Neural progenitor cell (in vitro differentiated cells): ENCODE measurements at places on chromosomes 5 and 9. TPM values are rescaled to one million over a fixed set of nuclear protein-coding genes. Genes with fewer than 3 reads are reported as not detected.

GRCh38 chr9:136726631-136727191 is 14.3 kb downstream of the DIPK1B start:
- DNase-seq = peak; percentile 69
- H3K4me3 ChIP-seq = peak overlapping the region; percentile 89
- H3K27ac ChIP-seq = no peak overlapping the region
- peaks cover 17% of the 10 kb centered on the region for H3K27me3 ChIP-seq
- no peaks in the 10 kb centered on the region for H3K36me3 ChIP-seq
- H3K4me1 ChIP-seq = peaks cover 9% of the 10 kb centered on the region

- H3K36me3 ChIP-seq = no peaks in the 10 kb centered on the region
- no peak overlapping the region for H3K27ac ChIP-seq
- H3K4me1 ChIP-seq = peaks cover 12% of the 10 kb centered on the region
- no peaks in the 10 kb centered on the region for H3K27me3 ChIP-seq
Measured at GRCh38 chr9:76454311-76454710, 4.7 kb upstream of the GCNT1 start.

- no peaks in the 10 kb centered on the region for H3K27me3 ChIP-seq
- H3K4me1 ChIP-seq = no peaks in the 10 kb centered on the region
- H3K4me3 ChIP-seq = no peak overlapping the region
- DNase-seq = no peak
- H3K27ac ChIP-seq = no peak overlapping the region
Measured at GRCh38 chr5:18881615-18882014, 1106.4 kb downstream of the CDH18 start.

SLC12A7 gene
- 7.5 and 27.3 TPM in 2 replicates for total RNA-seq

NDUFB6 gene
- total RNA-seq = 50.8 and 64.9 TPM in 2 replicates

GHR gene
- total RNA-seq = 0.07 and 0.28 TPM in 2 replicates

TPPP gene
- total RNA-seq = 0.87 TPM in 1 of 2 replicates, not detected in the other

- H3K4me1 ChIP-seq = no peaks in the 10 kb centered on the region
- H3K27ac ChIP-seq = no peak overlapping the region
- no peaks in the 10 kb centered on the region for H3K36me3 ChIP-seq
Measured at GRCh38 chr5:171369056-171369455, 18.6 kb upstream of the NPM1 start.

FBXW2 gene
- 31.0 and 32.7 TPM in 2 replicates for total RNA-seq

- H3K27me3 ChIP-seq = no peaks in the 10 kb centered on the region
- H3K36me3 ChIP-seq = no peaks in the 10 kb centered on the region
- no peak overlapping the region for H3K27ac ChIP-seq
- no peak for DNase-seq
Measured at GRCh38 chr9:88373045-88373444, 15.2 kb upstream of the SPIN1 start.

GRCh38 chr9:85640425-85640824 is 101.3 kb downstream of the AGTPBP1 start:
- no peak overlapping the region for H3K4me3 ChIP-seq
- H3K36me3 ChIP-seq = peaks cover 19% of the 10 kb centered on the region
- no peak overlapping the region for H3K27ac ChIP-seq

DNA sequence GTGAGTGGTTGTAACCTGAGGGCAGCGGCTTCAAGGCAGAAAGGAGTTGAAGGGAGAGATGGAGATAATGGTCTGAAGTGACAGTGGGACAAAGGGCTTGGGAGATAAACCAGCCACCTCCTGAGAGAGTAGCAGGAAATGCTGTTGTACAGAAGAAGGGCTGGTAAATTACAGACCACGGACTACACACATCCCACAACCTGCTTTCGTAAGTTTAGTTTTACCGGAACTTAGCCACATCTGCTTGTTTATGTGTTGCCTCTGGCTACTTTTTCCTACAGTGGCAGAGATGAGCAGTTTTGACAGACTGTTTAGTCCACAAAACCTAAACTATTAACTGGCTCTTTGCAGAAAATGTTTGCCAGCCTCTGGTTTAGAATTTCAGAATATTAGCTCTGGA is 269.5 kb downstream of the ARHGEF28 start:
- DNase-seq = no peak
- no peak overlapping the region for H3K4me3 ChIP-seq
- no peaks in the 10 kb centered on the region for H3K27me3 ChIP-seq
- no peaks in the 10 kb centered on the region for H3K4me1 ChIP-seq
- H3K27ac ChIP-seq = no peak overlapping the region

GRCh38 chr5:37859805-37860204 is 20.0 kb upstream of the GDNF start:
- no peak overlapping the region for H3K27ac ChIP-seq
- no peak for DNase-seq
- no peaks in the 10 kb centered on the region for H3K27me3 ChIP-seq
- H3K4me1 ChIP-seq = no peaks in the 10 kb centered on the region
- H3K36me3 ChIP-seq = no peaks in the 10 kb centered on the region
- H3K4me3 ChIP-seq = no peak overlapping the region

GRCh38 chr5:176880366-176881020 is 18.7 kb downstream of the HK3 start:
- H3K36me3 ChIP-seq = no peaks in the 10 kb centered on the region
- no peak overlapping the region for H3K4me3 ChIP-seq
- no peak for DNase-seq
- H3K27ac ChIP-seq = no peak overlapping the region
- H3K4me1 ChIP-seq = peaks cover 16% of the 10 kb centered on the region

TRAPPC13 gene
- total RNA-seq = 32.6 and 53.1 TPM in 2 replicates

SPATA31A1 gene
- total RNA-seq = 0.12 TPM in 1 of 2 replicates, not detected in the other
